ENCODE measurements at places on chromosomes 2 and 18.

- no peak for DNase-seq
Measured at GRCh38 chr2:148604927-148605326, 39.6 kb upstream of the EPC2 start.

DNA sequence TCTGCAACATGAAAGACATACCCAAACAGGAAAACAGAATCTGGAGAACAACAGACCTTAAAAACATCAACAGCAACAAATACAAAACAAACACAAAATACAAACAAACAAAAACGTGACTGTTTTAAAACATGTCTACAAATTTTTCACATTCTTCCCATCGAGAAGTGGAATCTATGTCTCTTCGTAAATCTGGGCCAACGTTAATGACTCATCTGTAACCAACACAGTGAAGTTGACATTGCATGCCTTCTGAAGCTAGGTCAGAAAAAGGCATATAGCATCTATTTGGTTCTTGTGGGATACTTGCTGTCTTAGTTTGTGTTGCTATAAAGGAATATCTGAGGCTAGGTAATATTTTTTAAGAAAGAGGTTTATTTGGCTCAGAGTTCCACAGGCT, 269.0 kb upstream of the FBXO11 start:
- DNase-seq = no peak

GRCh38 chr2:223109341-223109740, 57.4 kb downstream of the KCNE4 start:
- no peak for DNase-seq

GRCh38 chr2:72674982-72675915, 150.6 kb downstream of the EXOC6B start:
- DNase-seq = no peak

DNA sequence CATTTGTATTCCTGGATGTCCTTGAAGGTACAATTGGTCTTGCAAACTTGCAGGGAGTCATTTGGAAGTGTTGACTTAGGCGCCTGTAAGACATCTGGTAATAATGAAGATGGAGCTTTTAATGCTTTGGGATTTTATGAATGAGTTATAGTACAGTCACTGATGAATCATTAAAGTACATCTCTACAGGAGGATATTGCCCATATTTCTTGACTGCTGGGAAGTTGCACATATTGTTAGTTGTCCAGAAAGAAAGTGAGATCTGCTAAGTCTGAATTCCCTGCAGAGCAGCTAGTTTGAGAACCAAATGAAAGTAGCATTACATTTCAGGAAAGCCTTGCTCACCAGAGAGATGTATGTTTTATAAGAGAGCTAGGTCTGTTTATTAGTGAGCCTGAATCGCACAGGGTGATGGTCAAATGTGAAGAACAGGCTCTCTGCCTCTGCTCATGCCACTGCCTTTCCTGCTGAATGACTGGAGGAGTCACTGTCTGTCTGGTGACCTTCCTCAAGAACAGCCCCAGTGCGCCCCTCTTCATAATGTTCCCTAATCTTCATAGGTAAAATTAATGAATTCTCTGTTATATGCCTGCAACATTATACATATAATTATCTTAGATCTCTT, 138.9 kb upstream of the KLHL14 start:
- DNase-seq = no peak

GRCh38 chr18:23337599-23338444, 115.3 kb upstream of the RIOK3 start:
- DNase-seq = no peak

- DNase-seq = peak; percentile 97
Measured at GRCh38 chr2:36966370-36967235, at the start of gene STRN. STRN (minus strand) TSS chr2:36966536; CDS start chr2:36966463, 73 bp downstream.

DNA sequence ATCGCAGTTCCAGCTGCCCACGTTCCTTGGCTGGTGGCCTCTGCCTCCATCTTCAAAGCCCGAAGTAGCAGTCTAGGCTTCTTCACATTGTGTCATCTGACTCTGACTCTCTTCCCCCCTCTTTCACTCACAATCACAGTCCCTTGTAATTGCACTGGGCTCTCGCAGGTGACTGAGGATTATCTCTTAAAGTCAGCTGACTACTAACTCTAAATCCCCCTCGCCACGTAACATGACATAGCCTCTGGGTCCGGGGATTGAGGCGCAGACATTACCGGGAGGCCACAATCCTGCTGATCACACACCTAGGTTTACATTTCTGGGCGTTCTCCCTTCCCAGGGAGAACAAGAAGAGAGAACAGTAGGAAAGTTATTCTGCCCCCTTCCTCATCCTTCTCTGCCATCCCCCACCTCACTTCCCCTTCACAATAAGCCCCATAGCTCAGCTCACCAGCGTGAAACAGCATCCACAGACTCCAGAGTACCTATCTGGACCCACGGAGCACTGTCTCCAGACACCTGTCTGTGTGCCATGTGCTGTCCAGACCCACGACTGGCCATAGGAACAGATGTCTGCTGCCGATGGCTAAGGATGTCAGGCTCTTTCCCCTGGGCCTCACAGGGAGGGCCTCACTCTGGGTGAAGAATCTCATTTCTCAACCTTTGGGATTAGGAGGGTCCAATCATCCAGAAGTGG, 64.3 kb upstream of the FZD7 start:
- no peak for DNase-seq

DNA sequence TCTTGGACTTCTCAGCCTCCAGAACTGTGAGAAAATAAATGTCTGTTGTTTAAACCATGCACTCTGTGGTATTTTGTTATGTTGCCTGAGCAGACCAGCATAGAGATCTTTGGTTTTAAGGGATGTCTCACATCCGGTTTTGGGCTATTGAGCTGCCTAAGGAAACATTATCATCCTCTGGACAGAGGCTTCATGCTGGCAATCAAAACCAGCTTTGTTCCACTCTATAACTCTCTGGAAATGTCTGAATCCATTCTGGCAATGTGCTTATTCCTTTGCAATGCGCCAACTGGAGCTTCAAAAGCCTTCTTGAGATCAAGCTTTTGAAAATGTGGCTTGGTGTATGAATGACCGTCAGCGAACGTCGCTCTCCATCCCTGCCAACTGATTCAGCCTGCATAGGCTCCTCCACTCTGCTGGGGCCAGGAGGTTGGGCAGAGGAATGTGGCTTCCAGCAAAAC, 183.6 kb upstream of the MGAT5 start:
- DNase-seq = no peak

DNA sequence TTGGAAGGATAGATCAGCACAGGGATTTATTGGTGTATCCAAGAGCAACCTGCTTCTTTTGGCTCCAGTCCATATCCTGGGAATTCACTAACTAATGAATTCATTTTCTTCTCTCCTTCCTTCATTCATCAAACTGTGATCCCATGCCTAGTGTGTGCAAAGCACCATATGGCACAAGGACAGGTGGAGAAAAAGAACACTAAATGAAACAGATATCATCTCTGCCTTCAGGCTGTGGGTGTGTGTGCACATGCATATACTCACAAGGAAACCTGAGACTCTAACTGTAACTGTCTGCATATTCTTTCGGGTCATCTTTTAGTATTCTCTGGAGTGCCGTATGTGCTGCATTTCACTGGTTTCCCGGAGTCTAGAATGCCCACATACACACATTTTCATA, 20.2 kb downstream of the TNP1 start:
- no peak for DNase-seq

- peak; percentile 29 for DNase-seq
Measured at GRCh38 chr2:25105336-25106085, 62.9 kb downstream of the POMC start.

- DNase-seq = no peak
Measured at GRCh38 chr18:4658804-4659203, 203.7 kb upstream of the DLGAP1 start.

- no peak for DNase-seq
Measured at GRCh38 chr2:170365686-170366085, 187.7 kb downstream of the MYO3B start.
